Breast epithelium (tissue), 4 donors: ENCODE measurements at places on chromosomes 6 and 20. TPM values are rescaled to one million over a fixed set of nuclear protein-coding genes. Genes with fewer than 3 reads are reported as not detected.
A peak's percentile ranks its signal among the peaks of the same experiment; 100 is the strongest.

DNA sequence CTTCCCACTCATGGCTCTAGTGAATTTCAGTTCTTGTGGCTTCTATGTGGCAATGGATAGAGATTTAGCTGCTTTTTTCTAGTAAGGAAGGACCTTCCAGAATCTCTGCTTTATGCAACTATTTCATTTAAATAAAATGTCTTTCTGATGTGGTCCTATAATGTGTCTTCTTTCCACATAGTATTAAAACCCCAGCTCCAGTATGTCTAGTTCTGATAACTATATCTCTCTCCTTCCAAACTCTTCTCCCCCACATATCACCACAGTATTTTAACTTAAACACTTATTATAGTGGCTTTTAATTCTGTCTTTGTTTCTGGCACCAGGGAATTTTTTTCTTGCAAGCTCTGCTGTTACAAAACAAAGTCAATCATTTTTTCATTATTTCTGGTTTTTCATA is 40.6 kb upstream of the SUMO4 start:
- DNase-seq = no peak

DNA sequence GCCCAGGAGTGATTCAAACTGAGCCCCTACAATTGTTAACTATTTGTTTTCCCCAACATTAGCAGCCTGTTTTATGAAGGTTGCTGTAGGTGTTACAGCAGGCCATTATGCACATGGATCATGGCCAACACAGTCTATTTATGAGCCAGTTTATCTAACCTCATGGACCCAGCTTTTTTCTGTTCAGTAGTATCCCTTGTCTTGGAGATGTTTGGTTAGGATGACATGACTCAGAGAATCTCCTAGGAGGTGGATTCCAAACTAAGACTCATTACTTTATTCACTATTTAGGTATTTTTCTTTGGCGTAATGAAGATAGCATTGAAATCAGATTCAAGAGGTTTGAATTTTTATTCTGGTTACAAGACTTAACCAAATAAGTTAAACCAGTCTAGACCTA is 62.8 kb upstream of the TFB1M start:
- no peak for DNase-seq

GRCh38 chr6:53532061-53532797 is 12.7 kb downstream of the GCLC start:
- DNase-seq = no peak

GRCh38 chr20:6599876-6600735 is 167.4 kb upstream of the BMP2 start:
- DNase-seq = no peak

- no peak for DNase-seq
Observed at GRCh38 chr6:107061125-107062020, 33.4 kb downstream of the MTRES1 start.

GRCh38 chr6:15026832-15027231 is 219.0 kb upstream of the JARID2 start:
- peak; percentile 73 for DNase-seq

GRCh38 chr6:128284128-128284527 is 236.3 kb downstream of the PTPRK start:
- DNase-seq = no peak

GRCh38 chr6:113055061-113055460 is 707.9 kb downstream of the RFPL4B start:
- DNase-seq = no peak

DNA sequence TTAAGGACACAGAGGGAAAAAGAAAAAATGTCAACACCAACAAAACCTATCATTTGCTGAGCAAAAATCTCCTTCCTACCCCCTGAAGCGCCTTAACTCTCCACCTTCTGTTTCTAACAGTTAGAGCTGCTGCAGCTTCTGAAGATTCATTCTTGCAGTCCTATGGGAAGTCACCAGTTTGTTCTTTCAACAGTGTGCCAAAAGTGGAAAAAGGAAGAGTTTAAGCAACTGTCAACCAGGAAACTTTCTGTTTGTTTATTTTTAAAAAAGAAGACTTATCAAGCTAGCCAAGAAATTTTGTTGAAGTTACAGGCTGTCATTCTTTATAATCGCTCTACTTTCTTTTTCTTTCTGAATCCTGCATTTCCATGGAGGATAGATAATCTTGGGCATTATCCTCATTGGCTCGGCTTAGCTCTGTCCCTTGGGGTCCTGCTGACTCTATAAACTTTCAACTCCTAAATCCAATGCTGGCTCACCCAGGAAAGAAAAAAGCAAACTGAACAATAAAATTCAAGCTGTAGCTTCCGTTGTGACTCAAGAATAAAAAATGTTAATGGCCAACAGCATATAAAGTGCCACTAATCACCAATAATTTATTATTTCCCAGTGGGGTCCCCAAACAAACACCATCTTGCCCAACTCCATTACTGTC is 172.8 kb upstream of the CITED2 start:
- DNase-seq = no peak

GRCh38 chr20:41318271-41318649 is 729 bp upstream of the ZHX3 start:
- no peak for DNase-seq

DNA sequence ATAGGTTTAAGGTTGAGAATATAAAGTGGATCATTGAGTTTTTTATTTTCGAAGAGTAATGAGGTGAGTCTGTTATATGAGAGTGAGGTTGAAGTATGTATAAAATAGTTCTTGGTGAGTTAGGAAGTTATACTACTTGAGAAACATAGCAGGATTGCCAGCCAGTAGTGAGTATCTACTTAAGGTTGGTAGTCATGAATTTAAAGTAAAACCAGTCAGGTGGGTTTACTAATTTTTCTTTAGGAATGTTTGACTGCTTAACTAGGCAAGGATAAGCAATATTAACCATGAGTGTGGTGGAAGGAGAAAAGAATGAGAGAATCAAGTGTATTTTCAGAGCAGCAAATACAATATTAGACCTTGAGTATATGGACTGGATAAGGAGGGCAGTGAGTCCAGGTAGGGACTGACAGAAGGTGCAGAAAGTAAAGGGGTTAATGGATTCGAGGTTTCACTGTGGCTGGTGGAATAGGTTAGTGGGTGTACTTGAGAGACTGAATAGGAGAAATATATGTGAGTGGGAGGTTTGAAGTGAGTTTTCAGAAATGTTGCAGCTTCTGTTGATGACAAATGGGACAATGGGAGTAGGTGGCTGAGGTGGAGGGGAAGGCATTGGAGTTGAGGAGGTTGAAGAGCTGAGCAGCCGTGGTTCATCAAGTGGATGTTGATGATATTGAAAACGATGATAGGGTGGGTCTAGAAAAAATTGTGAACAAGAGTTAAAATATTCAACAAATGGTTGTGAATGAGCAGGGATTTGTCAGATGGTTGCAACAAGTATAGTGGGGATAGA is 232.5 kb upstream of the ASCC3 start:
- DNase-seq = no peak

DNA sequence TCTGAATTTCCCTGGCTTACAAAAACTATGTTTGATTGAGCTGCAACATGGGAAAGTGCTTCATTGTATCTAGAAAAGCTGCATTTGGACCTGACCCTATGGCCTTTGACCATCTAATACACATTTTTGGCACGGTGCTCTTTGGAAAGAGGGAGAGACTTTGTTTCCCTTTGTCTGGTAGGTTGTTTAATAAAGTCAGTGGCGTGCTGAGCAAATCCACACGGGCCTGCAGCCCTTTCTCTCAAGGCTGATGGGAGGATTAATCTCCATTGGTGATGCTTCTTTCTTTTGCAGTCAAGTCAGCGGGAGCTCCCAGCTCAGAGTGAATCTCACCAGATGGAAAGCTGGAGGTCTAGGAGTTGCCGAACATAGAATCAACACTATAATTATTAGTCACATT is 314.7 kb upstream of the CNR1 start:
- no peak for DNase-seq

DNA sequence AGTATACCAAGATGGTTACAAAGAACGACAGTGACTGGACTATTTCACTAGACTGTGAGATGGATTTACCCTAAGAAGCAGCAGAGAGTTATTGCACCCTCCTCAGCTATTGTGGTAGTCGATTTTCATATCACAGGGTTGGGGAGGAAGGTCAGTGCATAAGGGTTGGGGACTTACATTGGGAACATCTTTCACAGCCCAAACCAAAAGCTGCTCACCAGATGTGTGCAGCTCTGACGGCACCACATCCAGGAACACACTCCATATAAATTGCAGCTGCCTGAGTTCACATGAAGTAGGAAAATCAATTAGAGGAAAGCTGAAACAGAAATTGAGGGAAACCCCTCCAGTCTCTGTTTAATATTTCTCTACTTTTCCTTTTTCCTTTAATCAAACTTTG is 470.5 kb upstream of the NRSN1 start:
- no peak for DNase-seq

GRCh38 chr20:29298759-29299613 is 1958.5 kb upstream of the DEFB115 start:
- DNase-seq = no peak

DNA sequence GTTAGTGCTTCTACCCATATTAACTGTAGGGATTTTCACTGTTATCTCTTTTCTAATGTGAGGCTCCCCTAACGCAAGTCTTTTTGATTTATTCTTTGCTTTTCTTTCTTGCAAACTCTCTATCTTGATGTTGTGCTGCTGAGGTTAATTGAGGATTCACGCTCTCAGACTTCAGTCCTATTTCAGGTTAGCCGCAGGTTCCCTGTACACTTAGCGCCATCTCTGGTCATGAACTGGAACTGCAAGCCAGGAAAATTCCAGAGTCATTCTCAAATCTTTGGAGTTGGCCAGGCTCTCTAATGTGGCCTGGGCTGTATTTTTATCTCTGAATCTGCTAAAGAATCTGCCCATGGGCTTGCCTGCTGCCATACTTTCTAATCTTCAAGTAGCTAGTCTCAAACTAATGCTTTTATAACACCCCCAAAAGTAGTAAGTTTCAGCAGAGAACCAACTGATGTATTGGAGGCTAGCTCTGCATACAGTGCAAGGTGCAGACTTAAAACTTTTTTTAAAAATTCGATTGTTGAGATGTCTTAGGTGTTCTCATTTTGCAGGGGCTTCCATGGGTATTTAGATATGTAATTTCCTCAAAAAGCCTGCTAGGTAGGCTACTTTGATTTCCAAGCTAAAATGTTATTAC is 91.1 kb upstream of the OPRM1 start:
- no peak for DNase-seq

DNA sequence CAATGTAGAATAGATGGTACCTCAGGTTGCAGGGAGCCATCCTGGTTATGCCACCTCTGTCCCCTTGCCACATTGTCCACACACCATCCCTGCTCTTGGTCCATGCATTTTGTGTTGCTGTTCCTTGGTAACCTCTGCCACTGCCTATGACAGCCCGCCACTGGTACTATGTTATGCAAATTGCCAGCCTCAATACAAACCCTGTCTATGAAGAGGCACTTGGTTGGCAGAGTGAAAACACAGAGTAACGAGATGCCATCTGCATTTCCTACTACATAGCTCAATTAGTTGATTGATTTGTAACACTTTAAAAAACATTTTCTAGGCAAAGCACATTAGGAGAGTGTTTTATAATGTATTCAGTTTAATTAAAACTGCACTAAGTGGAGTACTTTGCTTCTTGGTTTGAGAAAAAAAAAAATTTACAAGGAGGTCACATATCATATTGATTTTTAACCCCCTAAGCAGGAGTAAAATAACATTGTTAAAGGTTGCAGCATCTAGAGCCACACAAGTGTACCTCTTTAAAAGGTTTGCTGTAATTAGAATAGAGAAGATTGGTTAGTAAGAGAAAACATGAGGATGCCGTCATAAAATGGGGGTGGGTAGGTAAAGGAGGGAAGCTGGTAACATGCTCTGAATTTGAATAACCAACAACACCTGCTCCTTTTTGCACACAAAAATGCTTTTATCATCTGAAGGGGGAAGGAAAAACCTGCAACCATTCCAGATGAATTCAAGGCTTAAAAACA is 817.1 kb downstream of the KIF16B start:
- DNase-seq = no peak

DNA sequence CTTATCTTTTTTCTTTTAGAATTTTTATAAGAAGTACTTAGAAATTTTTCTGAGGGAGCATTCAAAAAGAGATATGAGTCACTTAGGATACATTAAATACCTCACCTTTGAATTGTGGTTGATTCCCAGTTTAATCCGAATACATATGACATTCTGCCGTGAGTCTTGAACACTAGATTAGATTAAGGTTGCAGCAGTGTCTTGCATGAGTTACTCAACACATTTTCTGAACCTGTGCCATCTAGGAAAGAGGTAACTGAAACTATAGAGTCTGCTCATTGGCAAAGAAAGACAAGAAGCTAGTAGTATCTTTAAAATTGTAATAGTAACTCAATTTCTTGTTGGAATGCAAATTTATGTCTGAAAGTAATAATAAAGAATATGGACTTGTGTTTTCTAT is 14.9 kb downstream of the PEX3 start:
- DNase-seq = no peak

- DNase-seq = no peak
Observed at GRCh38 chr20:44810061-44810390, 320 bp downstream of the RIMS4 start.

DNA sequence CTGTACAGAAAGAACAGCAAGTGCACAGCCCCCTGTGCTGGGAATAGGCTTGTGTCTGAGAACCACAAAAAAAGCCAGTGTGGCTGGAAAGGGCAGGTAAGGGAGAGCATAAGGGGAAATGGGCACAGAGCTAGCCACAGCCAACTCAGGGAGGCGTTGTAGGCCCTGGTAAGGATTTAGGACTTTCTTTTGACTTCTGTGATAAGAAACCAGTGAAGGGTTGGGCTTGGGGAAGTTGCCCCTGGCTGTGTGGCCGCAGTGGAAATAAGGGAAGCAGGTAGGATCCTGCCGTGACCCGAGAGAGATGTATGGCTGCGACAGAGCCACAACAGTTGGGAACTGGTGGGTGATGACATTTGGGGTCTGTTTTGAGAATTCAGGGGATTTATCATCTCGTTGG is 30.0 kb upstream of the PHACTR2 start:
- no peak for DNase-seq

DNA sequence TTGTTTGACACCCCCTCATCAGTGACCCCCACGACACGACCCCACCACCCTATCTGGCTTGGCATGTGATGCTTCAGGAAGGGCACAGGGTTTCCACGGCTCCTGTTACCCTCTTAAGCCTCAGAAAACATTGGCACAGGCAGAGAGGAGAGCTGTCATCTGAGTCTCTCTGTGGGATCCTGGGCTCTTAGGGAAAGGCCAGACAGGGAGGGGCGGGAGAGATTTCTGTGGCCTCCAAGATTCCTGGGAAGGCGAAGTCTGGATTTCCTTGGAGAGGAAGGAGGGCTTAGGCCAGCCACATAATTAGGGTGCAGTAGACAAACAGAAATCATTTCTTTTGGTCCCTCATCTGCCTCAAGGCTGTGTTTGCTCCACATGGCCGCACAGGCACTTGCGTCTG is 191.6 kb upstream of the SNX9 start:
- no peak for DNase-seq

KHDRBS2 gene
- total RNA-seq = not detected

SRSF12 gene
- total RNA-seq = 1.8 TPM

C20orf144 gene
- 0.33 TPM for total RNA-seq

REM1 gene
- total RNA-seq = 3.2 TPM

FAM162B gene
- total RNA-seq = 6.9 TPM

CDH26 gene
- total RNA-seq = 1.6 TPM

SLC17A3 gene
- not detected for total RNA-seq

KCNK15 gene
- 5.6 TPM for total RNA-seq

HLA-A gene
- total RNA-seq = 473 TPM

PAK5 gene
- total RNA-seq = not detected

FHL5 gene
- 45.2 TPM for total RNA-seq

EYS gene
- total RNA-seq = 1.3 TPM
